ENCODE measurements at places on chromosomes 16 and 17.

GRCh38 chr17:73265646-73266640 lies 4.3 kb upstream of the CPSF4L start:
- no peak for DNase-seq

DNA sequence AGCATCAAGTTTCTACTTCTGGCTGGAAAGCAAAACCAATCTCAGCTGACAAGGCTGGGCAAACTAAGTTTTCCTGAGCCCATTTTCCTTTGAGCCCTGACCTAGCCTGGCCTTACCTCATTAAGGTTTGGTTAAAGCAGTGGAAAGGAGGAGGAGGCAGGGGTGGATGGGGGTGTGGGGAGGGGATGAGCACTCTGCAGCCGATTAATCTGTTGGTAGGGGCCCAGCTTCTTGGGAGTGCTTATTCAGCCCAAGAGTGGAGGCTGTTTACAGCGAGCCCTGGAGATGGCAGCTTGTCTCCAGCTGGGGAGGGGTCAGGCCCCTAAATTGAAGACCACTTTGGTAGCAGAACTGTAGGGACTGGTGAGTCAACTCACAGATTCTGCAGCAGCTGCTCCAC lies 12.0 kb downstream of the SMCR8 start:
- DNase-seq = no peak

- DNase-seq = peak; percentile 54
Measured at GRCh38 chr17:51152766-51153209, 571 bp upstream of the NME1 start.

DNA sequence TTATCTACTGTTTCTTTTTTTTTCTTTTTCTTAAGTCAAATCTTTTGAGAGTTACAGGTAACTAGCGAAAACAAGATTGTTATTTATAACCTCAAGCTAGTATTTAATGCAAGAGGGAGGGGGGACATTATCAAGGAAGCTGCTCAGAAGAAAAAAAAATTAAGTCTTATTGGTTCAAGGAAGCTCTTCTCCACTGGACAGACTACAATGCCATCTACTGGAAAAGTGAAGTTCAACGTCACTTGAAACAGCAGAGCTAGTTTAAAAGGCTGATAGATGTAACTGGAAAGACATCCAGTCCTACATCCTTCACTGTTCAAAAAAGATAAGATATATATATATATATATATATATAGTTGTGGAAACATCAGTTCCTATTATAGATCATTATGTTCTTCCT lies 418.0 kb upstream of the PSMD7 start:
- DNase-seq = peak; percentile 64

DNA sequence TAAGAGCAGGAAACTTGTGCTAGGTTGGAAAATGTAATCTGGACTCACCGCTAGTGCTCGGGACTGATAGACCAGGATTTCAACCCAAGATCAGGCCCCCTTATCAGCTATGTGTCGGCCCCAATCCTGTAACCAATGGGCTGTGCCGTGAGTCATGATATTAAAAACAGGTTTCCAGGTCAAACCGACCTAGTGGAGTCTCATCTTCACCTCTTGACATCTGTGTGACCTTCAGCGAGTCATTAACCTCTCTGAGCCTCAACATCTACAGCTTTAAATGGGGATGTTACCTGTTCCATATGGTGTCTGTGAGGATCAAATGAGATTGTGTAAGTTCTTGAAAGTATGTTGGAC lies 512 bp downstream of the PMM2 start:
- DNase-seq = peak; percentile 58

DNA sequence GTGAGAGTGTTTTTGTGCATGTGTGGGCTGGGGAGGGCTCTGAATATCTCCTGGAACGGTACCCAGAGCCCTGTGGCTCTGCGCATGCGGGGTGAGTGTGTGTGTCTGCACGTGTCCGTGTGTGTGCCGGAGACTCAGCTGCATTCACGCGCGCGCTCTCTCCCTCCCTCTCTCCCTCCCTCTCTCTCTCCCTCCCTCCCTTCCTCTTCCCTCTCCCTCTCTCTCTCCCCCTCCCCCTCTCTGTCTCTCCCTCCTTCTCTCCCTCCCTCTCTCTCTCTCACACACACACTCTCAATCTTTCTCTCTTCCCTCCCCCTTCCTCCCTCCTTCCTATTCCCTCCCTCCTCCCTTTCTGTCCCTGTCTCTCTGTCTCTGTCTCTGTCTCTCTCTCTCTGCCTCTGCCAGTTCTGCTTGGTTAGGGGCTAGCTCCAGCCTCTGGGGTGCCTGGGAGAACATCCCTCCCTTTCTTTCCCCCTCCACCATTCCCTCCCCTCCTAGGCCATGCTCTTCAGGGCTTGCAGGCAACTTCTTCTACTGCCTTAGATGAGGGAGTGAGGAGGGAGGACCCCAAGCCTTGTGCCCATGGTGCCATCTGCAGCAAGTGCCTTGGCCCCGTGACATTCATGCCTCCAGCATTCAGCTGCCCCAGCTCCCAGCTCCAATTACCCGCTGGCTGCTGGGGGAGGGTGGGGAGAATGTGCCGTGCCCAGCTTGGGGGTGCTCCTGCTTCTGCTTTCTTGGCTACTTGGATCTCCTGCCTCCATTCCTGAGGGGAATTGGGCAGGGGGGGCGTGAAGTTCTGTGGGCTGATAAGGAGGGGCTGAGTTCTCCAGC lies 6.4 kb downstream of the THRA start:
- DNase-seq = peak; percentile 76

- no peak for DNase-seq
Measured at GRCh38 chr17:71334048-71334751, 786.6 kb upstream of the SOX9 start.

DNA sequence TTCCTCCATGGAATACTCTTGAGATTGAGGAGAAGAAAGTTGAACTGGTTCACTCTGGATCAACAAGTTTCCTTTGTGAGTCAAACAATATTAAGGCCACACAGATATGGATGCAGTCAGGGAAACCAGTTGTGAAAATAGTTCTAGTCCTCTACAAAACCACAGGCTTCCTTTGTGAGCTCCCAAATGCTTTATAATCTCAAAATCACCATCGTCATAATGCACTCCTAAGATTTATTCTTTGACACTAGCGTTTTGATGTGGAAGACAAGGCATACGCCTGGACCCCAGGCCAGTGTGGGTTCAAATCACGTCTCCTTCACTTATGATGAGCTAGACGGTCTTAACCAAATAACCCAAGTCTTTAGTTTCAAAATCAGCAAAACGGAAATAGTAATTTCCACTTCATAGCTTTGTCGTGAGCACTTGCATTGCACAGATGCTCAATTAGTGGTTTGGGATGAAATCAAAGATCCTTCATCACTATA lies 142.6 kb downstream of the STX8 start:
- no peak for DNase-seq

DNA sequence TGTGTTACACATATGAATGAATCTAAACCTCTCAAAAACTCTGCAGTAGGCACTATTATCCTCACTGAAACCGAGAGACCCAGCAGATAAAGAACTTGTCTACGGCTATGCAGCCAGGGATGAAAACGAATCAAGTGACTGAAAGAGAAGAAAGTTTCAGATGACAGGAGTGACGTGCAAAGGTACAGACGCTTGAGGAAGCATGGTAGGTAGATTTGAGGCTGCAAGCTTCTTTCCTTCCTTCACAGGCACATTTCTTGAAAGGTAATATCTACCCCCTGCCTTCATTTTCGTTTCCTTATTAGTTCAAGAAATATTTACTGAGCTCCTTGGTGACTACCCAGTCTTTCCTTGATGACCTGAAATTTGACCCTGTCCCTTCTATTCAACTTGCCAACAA lies 211.5 kb upstream of the AXIN2 start:
- DNase-seq = no peak

DNA sequence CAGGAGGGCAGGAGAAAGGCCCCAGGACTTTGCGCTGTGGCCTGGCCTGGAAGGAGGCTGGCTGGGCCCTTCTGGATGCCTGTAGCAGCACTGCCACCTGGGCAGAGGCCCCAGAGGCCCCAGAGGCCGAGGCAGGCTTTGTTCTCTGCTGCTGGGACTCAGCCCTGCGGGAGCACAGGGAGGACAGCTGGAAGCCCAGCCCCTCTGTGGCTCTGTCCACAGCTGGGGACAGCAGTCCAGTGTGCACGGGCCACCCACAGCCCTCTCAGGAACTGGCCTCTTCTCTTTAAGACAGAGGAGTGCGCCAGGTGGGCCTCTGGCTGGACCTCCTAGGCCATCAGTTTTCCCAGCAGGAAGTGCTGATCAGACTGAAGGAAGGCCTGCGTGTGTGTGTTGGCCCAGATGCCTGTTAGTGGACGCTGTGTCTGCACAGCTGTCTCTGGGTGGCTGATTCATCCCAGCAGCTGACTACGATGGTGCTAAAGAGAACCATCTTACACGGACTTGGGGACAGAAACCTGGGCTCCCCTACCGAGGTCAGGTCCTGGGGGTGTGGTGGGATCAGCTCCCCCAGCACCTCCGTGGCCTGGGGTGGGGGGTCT lies 26.9 kb upstream of the ZNF750 start:
- DNase-seq = peak; percentile 84

DNA sequence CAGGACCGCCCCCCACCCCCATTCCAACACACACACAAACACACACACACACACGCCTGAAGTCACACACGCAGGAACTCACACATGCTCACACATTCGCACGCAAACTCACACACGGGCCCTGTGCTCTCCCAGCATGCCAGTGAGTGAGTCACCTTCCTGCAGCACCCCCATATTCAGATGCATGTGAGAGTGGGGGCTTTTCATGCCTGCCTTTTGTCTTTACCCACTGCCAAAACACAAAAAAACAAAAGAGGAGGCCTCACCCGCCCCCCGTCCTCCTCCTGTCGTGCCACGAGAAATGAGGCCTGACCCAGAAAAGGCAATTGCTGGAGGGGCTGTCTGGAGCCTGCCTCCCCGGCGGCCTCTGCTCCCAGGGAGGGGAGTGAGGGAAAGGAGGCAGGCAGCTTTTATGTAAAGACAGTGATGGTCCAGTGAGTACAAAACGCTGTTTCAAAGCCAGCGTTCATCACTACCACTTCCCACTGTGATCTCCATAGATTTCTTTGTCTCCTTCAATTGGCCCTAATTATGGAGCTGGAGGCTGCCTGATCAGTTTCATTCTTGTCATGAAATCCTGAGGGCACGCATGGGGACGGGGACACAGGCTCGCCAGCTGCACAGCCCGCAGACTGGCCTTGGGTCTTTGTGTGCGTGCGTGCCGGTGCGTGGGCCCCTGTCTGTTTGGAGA lies 29.5 kb upstream of the GSE1 start:
- peak; percentile 78 for DNase-seq

GRCh38 chr17:75900691-75901533 lies 3.8 kb downstream of the MRPL38 start:
- no peak for DNase-seq

GRCh38 chr17:66695098-66695497 lies 139.8 kb upstream of the CACNG5 start:
- no peak for DNase-seq

GRCh38 chr16:50602126-50602525 lies 53.9 kb downstream of the NKD1 start:
- no peak for DNase-seq

GRCh38 chr16:5615868-5616642 lies 518.5 kb upstream of the EEF2KMT start:
- peak; percentile 3 for DNase-seq

DNA sequence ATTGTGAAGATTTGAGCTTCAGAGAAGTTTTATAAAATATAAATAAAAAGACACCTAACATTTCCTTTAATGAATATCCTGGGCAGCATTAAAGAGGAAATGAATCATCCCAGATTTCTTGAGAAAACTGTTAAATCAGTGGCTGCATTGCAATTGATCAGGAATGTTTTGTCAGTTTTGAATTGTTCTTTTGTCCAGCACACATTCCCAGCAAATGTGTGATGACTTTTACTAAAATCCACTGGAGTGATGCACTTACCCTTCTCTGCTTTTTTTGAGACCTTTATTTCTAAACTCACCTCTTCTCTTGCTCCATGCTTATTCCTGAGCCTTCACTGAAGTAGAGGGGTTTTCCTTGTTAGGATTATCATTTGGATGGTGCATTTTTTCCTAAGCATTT lies 1307.2 kb downstream of the CDH8 start:
- DNase-seq = no peak

- peak; percentile 43 for DNase-seq
Measured at GRCh38 chr16:1612320-1613111, at the start of gene CRAMP1. Gene CRAMP1, plus strand, starts transcription at chr16:1612360. Its CDS starts 2,280 bp downstream, at chr16:1614640.

- peak; percentile 88 for DNase-seq
Measured at GRCh38 chr17:66255112-66255511, 25.9 kb upstream of the APOH start.

GRCh38 chr16:58123896-58124600 lies 5.1 kb downstream of the CFAP20 start:
- DNase-seq = no peak

DNA sequence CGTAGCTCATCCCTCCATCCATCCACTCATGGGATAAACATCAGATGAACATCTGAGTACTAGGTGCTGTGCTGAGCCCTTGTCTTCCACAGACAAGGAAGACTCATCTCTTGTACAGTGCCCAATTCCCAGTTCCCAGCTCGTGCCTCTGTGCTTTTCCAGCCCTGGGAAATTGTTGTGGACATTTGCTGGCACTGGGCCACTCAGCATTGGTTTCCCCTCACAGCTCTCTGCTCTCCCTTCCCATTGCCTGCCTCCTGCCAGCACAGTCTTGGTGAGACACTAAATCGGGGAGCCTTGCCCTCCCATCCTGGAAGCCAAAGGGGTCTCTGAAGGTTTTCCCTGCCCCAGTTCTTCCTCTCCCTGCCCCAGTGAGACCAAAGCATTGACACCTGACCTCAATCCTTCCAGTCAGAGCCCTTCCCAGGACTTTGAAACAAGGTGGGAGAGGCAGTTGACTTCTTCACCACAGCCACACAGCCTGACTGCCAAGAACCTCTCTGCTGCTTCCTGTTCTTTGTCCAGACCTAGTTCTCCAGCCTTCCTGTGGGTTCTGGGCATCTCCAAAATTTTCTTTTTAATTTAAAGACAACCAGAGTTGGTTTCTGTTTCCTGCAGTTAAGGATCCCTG lies 50.2 kb downstream of the WSB1 start:
- no peak for DNase-seq

DNA sequence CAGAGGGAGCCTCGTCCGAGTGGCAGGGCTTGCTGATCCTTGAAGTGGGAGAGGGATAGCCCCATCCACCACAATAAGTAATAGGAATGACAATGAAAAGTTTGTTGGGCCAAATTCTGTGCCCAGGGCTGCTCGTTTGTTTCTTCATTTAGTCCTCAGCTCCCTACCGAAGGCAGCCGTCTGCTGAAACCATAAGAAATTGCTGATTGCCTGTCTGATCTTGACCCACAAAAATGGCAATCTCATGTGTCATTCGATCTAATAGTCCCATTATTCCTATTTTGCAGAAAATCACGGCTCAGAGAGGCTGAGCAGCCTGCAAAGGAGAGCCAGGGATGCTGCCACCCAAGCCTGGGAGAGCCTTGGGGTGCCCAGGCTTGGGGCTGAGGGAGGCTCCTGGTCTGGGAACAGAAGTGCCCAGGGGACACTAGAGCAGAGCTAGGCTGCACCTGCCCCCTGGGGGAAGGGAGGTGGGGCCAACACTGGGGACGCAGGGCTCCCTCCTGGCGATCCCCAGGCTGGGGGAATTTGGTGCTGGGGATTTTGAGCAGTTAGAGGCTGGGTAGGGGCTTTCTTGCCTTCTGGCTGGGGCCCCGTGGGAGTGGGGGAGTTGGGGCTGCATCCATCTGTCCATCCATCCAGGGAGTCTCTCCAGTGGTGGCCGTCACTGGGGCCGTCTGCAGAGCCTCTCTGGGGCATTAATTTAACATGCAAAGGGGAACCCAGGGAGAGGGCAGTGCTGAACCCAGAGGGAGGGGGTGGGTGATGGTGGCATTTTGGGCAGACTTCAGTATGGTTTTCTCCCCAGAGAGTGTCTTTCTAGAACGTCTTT lies 53.5 kb downstream of the SOCS1 start:
- peak; percentile 83 for DNase-seq

GRCh38 chr16:84509032-84509950 lies 4.8 kb upstream of the MEAK7 start:
- no peak for DNase-seq
